ENCODE measurements at places on chromosomes 4 and X. TPM values are rescaled to one million over a fixed set of nuclear protein-coding genes. Genes with fewer than 3 reads are reported as not detected.

- no peak for DNase-seq
Measured at GRCh38 chr4:83172371-83172770, 57.8 kb upstream of the PLAC8 start.

The HTN1 gene
- not detected for total RNA-seq

The XKRX gene
- 0.74 TPM for total RNA-seq

DNA sequence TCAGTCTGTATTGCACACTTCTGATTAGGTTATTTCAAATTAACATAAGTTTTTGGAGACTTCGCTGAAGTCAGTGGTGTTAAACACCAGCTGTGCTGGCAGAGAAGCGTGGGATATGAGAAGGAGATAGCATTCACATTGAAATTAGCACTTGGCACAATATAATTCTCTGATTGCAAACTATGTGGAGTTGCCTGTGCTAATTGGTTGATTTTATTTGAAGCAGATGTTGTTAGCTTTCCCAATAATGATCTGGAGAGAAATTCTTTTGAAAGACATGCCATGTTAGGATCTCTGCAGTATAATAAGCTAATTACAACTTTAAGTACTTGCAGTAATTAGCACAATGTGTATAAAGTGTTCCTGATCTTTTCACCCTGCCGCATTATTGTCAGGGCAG is 367.4 kb upstream of the ARX start:
- DNase-seq: no peak

DNA sequence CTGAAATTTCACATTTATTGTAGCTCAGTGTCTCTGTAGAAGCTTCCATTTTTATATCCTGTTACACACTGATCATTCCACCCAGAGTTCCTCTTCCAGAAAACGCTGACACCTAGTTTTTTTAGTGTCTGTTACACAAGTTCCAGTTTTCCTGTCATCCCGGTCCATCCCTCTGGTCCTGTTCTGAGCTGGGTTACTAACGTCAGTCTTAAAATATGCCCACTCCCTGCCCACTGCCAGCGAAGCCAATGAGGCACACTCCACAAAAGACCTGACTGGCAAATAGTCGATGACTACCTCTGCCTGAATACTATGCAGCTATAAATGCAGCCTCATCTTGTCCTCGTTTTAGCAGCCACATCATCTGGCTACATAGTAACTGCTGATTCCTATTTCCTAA is 30.9 kb upstream of the DDX3X start:
- no peak for DNase-seq

- DNase-seq: no peak
Measured at GRCh38 chr4:3673716-3674478, 92.3 kb upstream of the ADRA2C start.

The FAM3A gene
- 59.9 TPM for total RNA-seq

DNA sequence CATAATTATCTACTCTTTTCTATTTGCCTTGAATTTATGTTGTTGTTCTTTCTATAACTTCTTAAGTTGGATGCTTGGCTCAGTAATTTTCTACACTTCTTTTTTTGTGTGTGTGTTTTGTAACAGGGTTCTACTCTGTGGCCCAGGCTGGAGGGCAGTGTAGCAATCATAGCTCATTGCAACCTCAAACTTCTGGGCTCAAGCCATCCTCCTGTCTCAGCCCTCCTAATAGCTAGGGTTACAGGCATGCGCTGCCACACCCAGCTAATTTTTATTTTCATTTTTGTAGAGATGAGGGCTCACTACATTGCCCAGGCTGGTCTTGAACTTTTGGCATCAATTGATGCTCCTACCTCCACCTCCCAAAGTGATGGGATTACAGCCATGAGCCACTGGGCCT is 20.7 kb upstream of the UCHL1 start:
- DNase-seq: no peak

DNA sequence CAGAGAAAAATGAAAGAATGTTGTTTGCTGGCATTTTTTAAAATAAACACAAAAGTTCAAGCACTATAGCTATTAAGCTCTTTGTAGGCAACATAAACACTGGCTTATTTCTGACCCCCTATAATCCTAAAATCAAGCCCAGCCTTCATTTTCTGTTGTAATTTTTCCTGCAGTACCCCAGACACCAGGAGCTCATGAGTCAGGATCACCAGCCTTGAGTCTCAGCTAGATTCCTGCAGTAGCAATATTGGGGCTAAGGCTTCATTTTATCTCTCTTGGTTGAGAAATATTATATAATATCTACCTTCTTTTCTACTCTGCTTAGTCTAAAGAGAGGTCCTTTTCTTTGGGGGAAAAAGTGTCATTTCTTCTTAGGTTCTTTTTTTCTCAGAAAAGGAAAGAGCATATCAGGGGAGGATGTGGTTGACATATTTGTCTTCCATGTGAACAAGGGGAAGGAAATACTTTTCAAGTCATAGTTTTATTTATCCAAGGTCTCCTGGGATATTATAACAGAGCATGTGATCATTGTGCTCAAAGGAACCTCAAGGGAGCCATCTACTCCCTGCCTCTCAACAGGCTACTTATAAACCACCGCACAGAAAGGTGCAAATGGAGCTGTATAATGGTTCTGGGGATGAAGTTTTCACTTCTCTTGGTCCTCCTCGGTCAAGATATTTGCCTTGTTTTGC is 678.3 kb upstream of the NR3C2 start:
- DNase-seq: no peak

The NDNF gene
- 4.9 TPM for total RNA-seq

- DNase-seq: no peak
Measured at GRCh38 chr4:143451186-143451585, 62.3 kb upstream of the SMARCA5 start.

The MAGEA6 gene
- not detected for total RNA-seq

All from vagina (tissue), 2 donors.